CD4-positive, alpha-beta memory T cell (primary cell): ENCODE measurements at places on chromosomes 3 and 15. TPM values are rescaled to one million over a fixed set of nuclear protein-coding genes. Genes with fewer than 3 reads are reported as not detected.

Gene PLIN1
- 1.2 TPM for total RNA-seq

GRCh38 chr15:64111679-64112050 is 15.9 kb downstream of the SNX1 start:
- no peak for DNase-seq

DNA sequence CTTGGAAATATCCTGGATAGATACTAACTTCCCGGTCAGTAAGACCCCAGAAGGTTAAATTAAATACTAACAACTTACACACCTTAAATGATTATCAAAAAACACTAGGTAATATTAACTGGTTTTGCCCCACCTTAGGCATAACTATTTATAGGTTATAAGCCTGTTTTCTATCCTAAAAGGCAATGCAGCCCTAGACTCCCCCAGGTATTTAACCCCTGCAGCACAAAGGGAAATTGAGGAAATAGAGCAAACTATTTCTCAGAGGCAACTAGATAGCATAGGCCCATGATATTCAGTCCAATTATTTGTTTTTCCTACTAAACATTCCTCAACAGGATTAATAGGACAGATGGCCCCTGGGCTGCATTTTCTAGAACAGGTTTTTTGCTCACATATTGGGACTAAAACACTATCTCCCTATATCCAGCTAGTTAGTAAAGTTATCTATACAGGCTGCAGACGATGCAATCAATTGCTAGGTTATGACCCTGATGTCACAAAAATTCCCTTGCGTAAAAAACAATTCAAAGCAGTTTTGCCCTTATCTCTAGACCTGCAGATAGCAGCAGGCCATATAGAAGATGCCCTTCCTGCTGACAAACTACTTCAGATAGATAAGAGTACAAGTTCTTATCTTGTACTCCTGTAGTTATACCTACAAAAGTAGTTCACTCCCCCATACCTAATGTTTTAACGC is 221.3 kb downstream of the DTWD1 start:
- DNase-seq, result no peak

DNA sequence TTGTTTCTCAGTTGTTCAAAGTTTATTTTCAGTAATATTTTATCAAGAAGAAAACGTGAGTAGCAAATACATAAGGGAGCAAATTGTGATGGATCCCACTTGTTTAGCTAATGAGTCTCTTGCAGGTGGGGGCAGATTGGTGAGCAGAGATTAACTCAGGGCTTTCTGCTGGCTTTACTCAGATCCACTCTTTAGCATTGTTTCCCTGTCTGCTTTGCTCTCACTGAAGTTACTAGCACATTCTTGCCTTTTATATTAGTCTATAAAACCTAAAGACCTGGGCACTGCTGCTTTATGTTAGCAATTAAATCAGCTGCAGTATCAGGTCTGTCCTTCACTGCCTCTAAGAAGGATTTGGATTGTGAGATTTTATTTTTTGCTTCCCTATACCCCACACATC is 71.5 kb downstream of the STAC start:
- no peak for DNase-seq

DNA sequence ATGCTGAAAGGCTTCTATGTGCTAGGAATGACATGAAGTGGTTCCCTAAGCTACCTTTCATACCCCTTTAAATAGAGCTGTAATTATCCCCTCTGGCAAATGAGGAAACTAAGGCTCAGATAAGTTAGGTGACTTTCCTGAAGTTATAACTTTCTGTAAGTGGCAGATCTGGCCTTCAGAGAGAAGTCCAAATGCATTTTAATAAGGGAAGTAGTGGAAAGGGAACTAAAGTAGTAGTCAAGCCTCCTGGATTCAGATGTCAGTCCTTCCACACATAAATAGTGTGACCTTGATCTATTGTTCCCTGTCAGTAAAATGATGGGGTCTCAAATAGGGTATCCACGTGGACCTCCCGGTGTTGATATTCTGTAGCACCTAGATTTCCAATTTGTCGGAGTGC is 277.7 kb downstream of the EDEM1 start:
- DNase-seq, result no peak

- no peak for DNase-seq
Measured at GRCh38 chr3:164351131-164351530, 727.2 kb downstream of the SI start.

Gene ZMYND10
- 4.2 TPM for total RNA-seq

GRCh38 chr15:53038655-53038941 is 248.5 kb upstream of the ONECUT1 start:
- DNase-seq, result no peak

GRCh38 chr15:58241872-58242271 is 103.7 kb downstream of the AQP9 start:
- DNase-seq, result no peak

GRCh38 chr3:119597548-119598288 is at the start of gene PLA1A:
Gene PLA1A (plus strand): TSS chr3:119597885. CDS start chr3:119597914, 29 bp downstream.
- no peak for DNase-seq

Gene RARB
- total RNA-seq, result not detected

GRCh38 chr3:25621087-25621486 is 43.6 kb downstream of the TOP2B start:
- no peak for DNase-seq

- no peak for DNase-seq
Measured at GRCh38 chr3:73046195-73046594, 15.3 kb upstream of the EBLN2 start.

Gene LRRC34
- total RNA-seq, result 0.47 TPM

Gene SLC24A5
- not detected for total RNA-seq

DNA sequence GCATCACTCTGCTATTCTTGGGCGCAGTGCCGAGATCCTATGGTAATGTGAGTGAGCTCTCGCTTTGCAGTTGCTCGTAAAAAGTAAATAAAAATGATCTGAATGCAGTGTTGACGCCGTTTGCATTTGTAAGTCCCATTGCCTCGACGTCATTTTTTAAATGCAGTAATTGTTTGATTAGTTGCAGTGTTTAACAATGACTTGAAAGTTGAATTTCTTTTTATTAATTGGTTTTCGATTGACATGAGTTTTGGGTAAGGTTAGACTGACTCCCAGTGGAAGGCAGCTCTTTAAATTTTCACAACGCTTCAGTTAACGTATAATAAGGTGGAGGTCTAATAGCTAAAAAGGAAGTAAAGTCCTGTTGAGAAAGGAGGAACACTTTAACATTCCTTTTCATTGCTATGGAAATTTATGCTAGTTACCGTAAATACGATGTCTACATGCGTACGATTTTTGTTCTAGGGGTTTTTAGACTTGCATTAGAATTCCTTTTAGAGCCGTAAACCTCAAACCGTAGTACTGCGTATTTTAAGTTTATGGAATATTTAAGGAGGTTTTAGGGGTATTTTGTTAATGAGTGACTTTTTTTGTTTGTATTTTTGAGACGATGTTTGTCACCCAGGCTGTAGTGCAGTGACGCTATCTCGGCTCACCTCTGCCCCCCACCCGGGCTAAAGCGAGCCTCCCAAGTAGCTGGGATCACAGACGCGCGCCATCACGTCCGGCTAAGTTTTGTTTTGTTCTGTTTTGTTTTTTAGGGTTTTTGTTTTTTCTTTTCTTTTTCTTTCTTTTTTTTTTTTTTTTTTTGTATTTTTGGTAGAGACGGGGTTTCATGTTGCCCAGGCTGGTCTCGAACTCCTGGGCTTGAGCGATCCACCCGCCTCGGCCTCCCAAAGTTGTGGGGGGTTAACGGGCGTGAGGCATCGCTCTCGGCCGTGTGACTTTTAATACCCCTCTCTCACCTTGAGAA is 1.4 kb downstream of the MORF4L1 start:
- DNase-seq, result peak; percentile 82

Gene GNB4
- 0.91 TPM for total RNA-seq

Gene SLC28A2
- total RNA-seq, result not detected

GRCh38 chr15:71807125-71807629 is 3.2 kb upstream of the NR2E3 start:
- no peak for DNase-seq

Gene CHRNA7
- not detected for total RNA-seq

DNA sequence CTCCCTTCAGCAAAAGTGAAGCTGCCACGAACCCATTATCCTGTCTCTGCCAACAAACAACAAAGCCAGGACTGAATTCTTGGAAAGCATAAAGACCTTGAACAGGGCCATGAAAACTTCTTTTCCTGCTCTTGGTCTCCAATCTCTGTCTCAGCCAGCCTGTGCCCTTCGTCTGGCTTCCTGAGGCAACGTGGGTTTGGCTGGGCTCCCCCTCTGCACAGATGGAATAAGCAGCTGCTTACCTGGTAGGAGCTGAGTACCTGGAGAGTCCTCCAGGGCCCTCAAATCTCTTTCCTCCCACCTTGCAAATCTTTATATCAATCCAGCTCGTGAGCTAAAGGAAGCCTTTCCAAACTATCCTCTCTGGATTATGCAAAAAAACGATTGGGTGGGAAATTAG is 97.6 kb upstream of the PSMD6 start:
- no peak for DNase-seq

Gene HTR3E
- total RNA-seq, result not detected

DNA sequence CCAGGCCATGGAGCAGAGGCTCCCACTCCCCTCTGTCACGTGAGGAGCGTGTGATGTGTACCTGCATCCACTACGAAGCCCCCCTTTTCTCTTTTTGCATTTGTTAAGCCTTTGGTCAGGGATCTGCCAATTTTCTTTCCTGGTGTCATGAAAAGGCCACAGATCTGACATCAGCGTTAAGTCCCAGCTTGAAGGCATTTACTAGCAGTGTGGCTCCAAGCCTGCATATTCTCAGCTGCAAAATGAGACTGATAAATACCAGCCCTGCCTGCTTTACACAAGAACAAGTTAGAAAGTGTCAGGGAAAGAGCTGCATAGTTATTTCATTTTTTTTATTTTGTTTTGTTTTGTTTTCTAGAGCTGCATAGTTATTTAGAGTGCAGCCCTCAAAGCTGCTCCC is 2.3 kb upstream of the ANKRD63 start:
- DNase-seq, result no peak

DNA sequence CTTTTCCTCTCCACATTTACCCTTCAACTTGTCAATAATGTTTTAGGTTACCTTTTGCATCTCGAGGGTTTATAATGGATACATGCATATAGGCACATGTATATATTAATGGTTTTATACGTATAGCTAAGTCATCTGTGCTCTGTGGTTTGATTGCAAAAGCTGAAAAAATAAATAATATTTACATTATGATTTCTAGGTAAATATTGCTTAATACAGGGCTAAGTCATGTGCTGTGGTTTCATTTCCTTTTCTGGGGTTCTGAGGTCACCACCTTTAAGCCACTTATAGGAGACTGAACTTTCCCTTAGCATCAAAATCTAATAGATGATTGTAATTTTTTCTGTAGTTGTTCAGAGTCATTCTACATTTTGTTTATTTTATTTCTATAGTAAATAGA is 33.1 kb downstream of the LPP start:
- DNase-seq, result no peak

- DNase-seq, result no peak
Measured at GRCh38 chr3:29280404-29281093, at the start of gene RBMS3. Gene RBMS3 (plus strand): TSS chr3:29281071.

GRCh38 chr3:80391573-80391972 is 623.8 kb upstream of the ROBO1 start:
- DNase-seq, result no peak

- DNase-seq, result no peak
Measured at GRCh38 chr3:38601956-38602550, 47.4 kb downstream of the SCN5A start.

Gene MED12L
- total RNA-seq, result 0.35 TPM

Gene CLSTN2
- not detected for total RNA-seq

DNA sequence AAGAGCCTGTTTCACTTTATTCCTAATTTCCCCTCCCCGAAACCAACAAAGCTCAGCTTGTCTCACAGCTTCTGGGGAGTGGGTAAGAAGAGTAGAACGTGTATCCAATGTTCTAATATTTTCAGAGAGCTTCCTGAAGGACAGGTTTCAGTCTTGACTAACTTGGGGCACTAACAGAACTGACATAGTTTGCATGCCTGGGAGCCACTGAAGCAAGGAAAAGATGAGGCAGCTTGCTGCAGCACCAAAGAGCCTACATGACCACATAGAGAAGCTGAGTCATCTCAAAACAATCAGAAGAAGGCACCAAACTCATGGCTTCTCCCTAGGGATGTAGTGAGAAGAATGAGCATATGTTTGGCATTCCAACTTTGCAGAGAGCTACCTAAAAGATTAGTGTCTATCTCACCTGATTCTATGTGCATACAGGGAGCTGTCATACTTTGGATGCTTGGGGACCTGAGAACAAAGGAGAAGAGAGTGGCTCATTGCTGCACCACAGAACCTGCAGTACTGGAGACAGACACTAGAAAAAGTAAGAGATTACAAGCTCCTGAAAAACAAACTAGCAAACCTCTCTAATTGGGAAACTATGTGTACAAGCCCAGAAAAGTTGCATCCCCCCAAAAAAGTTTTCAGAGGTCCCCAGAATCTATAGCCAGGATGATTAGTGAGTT is 86.9 kb downstream of the DCLK3 start:
- DNase-seq, result no peak

DNA sequence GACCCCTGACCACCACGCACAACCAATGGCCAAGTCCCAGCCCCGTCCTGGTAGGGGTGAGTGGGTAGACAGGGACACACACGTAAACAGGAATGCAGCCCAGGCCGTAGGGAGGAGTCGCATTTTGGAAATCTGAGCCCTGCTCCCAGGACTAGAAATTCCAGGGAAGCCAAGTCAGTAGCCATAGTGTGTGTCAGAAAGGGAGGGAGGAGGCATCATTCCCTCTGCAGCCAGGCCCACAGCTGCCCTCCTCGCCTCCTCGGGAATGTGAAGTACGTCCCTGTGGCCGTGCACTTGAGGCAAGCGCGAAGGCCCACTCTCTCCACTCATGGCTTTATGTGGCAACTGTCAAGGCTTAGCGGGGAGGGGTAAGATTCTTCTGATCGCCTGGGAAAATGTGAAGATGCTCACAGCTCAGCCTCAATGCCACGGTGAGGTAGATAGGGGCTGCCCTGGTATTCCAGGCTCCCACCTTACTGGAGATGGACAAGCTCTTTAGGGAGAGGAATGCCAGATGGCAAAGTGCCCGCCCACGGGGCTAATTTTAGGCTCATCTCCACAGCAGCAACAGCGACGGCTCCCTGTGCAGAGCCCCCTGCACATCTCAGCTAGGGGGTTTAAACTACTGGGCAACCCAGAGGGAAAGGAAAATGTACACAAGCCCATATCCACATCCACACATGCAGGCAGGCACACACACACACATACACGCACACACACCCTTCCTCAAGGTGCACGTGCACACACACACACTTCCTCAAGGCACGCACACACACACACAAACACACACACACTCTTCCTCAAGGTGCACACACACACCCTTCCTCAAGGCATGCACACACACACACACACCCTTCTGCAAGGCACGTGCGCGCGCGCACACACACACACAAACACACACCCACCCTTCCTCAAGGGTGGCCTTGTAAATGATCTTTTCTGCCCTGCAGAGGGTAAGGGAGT is 65.5 kb downstream of the ADCY5 start:
- no peak for DNase-seq

GRCh38 chr15:32796856-32797255 is 79.1 kb downstream of the GREM1 start:
- no peak for DNase-seq
